ENCODE measurements at places on chromosomes 6 and 20.

- DNase-seq: no peak
These were observed 1.9 kb upstream of the PTPN1 start for GRCh38 chr20:50508171-50508755.

- peak; percentile 83 for DNase-seq
These were observed at the start of gene GGT7 for GRCh38 chr20:34872622-34873224. GGT7 (minus strand) TSS chr20:34872856; CDS start chr20:34872815, 41 bp downstream.

DNA sequence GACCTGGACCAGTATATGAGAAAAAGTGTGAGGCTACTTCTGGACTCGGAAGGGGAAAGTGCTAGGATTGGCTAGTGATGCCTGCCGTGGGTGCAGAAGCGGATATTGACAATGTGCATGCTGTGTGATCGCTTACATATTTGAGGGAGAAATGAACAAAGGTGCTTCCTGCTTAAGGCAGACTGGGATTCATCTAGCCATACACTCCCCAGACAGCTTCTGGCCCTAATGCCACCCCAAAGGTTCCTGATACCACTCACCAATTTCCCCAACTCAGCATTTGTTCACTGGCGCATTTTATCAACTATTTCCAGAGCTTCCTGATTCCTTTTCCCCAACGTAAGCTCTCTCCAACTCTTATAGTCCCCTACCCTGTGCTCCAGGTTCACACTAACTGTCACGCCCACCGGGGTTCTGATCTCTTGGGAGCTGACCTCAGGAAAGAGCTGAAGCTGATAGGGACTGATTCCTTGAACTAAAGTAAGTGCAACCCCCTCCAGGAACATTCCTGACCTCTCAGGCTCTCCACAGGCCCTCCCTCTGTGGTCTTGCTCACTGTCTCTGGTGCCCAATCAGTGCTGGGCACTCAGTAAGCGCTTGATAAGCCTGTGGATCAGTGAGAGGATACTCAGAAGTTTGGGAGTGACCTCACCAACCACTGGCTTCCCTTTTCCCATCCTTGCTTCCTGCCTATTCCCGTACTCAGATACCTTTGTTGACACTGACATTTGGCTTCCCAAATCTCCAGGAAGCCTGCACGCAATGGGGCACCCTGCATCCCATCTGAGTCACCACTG lies 73.3 kb downstream of the MRPL14 start:
- DNase-seq: no peak

- DNase-seq: no peak
These were observed 225.0 kb downstream of the ALDH8A1 start for GRCh38 chr6:134724771-134725340.

DNA sequence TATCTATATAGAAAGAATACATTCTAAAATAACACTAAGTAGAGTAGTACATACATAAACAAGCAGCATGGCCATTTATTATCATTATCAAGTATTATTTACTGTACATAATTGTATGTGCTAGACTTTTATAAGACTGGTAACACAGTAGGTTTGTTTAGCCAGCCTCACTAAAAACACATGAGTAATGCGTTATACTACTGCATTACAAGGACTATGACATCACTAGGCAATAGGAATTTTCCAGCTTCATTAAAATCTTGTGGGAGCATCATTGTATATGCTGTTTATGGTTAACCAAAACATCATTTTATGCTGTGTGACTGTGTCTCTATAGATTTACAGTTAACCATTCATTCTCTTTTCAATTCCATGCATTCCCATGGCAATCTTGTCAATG lies 131.7 kb upstream of the HDGFL1 start:
- DNase-seq: no peak

GRCh38 chr20:6828794-6829423 lies 61.4 kb downstream of the BMP2 start:
- peak; percentile 23 for DNase-seq

DNA sequence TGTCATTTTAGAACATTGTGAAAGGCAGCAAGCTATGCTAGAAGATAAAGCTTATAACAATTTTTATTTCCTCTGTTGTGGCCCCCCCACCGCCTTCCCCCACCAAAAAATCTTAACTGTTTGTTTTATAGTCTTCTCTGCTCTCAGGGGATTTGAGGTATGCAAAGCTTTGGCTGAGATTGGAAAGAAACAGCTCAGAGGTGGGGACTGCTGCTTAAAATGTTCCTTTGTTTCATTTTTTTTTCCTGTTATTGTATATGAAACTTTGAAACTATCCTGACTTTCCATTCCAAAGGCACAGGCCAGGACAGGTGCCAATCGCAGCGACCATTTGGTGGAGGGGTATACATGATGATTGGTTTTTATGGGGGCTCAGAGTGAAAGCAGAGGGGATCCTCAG lies 114.7 kb upstream of the PHACTR1 start:
- DNase-seq: no peak

DNA sequence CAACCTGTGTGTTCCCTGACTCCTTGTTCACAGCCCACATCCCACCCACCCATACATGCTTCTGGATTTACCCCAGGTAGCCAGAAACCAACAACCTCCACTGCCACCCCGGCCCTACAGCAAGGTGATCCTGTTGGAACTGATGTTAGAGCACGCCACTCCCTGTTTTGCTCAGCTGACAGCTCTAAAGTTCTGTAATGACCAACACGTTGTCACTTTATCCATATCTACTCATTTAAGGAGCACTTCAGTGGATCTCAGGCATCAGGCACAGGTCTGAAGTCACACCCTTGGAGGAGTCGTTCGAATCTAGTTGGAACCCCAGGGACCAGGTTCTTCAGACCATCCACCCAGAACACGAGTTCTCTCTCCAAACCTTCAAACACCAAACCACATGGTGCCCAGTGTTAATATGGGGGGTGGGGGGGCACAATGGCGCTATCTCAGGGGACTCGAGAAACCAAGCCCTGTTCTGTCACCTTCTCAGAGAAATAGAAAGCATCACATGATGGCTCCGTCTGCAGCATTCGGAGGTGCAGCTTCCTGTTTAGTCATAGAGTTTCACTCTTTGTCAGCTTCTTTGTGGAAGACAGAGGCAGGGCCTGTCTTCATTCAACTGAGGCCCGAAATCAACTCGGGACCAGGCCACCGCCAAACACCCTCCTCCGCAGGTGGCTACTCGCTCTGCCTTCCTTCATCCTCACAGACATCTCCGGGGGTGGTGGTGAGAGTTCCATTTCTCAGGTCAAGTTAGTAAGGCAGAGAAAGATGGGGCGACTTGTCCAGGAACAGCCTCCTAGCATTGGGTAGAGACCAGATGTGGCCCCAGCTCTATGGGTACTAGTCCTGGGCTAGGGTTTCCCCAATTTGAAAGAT lies 142.2 kb downstream of the NFATC2 start:
- DNase-seq: no peak

DNA sequence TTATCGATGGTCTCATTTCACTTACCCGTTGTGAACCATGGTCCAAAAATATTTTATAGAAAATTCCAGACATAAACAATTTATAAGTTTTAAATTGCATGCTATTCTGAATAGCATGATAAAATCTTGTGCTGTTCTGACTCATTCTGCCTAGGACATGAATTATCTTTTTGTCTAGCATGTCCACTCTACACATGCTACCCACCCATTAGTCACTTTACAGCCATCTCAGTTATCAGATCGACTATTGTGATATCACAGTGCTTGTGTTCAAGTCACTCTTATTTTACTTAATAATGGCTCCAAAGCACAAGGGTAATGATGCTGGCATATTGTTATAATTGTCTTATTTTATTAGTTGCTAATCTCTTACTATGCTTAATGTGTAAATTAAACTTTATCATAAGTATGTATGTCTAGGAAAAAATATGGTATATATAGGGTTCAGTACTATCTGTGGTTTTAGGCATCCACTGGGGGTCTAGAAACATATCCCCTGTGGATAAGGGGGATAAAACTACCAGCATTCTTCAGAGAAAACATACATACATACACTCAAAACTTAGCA lies 252.0 kb upstream of the HTR1E start:
- no peak for DNase-seq

DNA sequence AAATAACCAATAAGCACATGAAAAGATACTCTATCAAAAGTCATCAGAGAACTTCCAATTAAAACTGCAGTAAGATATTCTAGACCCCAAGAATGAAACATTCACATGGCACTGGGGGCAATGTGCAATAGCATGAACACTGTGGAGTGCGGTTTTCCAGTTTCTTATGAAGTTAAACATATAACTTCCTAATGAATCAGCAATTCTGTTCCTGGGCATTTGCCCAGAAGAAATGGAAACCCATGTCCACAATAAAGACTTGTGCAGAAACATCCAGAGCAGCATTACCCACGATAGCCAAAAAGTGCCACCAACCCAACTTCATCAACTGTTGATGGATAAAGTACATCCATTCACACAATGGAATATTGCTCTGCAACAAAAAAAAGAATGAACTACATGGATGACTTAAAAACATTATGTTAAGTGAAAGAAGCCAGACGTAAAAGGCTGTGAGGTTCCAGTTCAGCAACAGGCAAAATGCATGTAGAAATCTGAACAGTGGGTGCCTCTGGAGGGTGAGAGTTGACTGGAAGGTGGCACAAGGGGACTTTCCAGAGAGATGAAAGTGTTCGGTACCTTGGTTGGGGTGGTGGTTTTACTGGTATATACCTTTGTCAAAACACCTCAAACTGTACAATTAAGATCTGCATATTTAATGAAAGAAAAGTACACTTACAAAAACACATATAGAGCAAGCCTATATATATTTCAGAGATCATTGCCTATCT lies 207.2 kb upstream of the ECI2 start:
- DNase-seq: no peak

DNA sequence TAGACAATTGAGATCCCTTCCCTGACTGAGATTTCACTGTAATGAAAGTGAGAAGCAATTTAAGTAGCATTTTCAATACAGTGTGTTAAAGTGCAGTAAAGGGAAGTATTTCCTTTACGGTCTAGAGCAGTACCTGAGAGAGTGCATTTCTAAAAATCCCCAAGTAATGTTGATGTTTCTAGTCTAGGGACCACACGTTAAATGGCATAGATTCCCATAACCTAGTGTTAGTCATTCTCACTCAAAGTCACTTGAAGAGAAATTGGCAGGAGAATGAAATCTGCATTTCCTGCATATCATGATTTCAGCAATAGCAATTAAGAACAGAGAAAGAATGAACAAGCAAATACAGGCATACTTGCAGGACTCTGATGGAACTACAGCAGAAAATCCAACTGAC lies 67.9 kb downstream of the CGA start:
- no peak for DNase-seq

- no peak for DNase-seq
These were observed 420.5 kb upstream of the SULF2 start for GRCh38 chr20:48205786-48206185.

GRCh38 chr20:3896853-3897583 lies 7.8 kb downstream of the PANK2 start:
- DNase-seq: no peak

GRCh38 chr6:48735846-48736245 lies 624.8 kb upstream of the PTCHD4 start:
- DNase-seq: no peak

DNA sequence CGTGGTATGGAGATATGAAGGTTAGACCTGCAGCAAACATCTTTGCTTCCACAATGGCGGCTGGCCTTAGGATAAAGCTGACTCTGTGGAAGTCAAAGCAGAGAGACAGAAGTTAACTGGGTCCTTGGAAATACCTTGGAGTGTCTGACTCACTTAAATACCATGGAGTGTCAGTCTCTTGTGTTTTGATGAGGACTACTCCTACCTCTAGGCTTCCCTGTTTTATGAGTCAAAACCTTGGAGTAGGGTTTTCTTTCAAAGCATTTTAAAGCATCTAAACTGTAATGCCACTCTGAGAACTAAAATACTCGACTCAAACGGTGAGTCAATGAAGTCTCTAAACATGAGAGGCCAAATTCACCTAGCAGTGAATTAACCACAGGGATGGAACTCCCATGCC lies 329.1 kb downstream of the SAMD5 start:
- DNase-seq: no peak

GRCh38 chr6:129353067-129353466 lies 356.9 kb downstream of the ARHGAP18 start:
- no peak for DNase-seq

DNA sequence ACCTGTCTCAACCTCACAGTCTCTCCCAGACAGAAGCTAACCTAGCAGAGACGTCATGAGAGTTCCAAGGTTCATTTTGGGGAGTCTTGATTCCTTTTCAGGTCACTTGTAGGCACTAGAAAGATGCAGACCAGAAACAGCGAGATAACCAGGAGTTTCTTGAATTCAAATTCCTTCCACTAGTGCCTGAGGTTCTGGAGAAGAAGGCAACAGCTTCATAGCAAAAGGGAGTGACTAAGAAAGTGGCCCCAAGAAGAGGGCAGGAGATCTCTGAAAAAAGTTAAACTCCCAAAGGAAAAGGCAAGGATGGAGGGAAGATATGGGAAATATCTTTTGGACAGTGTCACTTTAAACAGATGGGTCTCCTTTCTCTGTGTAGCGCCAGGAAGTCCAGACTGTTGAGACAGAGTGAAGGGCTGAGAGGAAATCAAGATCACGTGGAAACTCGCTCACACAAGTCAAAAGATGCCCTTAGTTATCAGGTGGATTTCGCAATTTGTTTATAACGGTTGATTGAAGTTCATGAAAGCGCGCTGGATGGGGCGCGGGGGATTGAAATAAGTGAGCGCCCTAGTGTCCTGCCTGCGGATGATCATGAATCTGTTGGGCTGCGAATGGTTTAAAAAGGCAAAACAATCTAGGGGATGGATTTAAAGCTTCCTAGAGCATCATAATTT lies 4.8 kb upstream of the PRSS16 start:
- no peak for DNase-seq

- DNase-seq: no peak
These were observed 136.2 kb upstream of the TAB2 start for GRCh38 chr6:149181304-149181703.

DNA sequence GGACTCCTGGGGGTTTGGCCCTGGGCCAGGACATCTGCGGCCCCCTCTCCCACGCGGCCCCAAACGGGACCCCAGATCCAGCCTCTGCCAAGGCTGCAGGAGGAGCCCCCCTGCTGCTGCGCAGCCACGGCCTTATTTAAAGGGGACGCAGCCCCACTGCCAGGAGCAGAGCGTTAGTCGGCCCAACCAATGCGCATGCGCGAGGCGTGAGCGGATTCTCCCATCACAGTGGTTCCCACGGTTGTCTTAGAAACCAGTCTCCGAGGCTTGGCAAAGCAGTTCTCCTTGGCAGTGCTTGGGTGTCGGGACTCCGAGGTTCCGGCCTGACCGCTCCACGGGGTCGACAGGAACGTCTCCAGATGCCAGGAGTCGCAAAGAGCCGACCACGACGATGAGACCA lies 288.3 kb upstream of the ZNF337 start:
- no peak for DNase-seq

GRCh38 chr20:61762167-61762710 lies 303.4 kb downstream of the TAF4 start:
- no peak for DNase-seq

DNA sequence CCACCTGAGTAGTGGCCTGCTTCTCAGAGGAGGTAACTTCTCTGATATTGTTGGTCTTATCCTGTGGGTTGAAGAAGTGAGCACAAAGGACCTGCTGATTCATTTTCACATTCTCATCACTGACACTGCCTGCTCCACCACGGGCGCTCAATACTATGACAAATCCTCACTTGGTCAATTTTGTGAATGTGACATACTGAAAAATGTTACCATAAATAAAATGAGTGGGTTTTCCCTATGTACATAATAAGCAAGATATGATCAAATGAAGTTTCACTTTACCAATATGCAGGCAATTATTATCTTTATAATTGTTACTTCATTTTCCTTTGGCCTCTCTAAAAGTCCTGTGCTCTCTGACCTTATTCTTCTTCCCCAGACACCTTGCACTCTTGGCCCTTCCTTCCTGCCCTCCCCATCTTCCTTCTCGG lies 71.5 kb upstream of the RIPOR2 start:
- DNase-seq: no peak

All from mesothelial cell of epicardium (in vitro differentiated cells).